Activated CD4-positive, CD25-positive, alpha-beta regulatory T cell (primary cell): ENCODE measurements at places on chromosomes 12 and 14.

- no peak for DNase-seq
These were observed 54.3 kb downstream of the GALNT9 start for GRCh38 chr12:132275110-132275531.

DNA sequence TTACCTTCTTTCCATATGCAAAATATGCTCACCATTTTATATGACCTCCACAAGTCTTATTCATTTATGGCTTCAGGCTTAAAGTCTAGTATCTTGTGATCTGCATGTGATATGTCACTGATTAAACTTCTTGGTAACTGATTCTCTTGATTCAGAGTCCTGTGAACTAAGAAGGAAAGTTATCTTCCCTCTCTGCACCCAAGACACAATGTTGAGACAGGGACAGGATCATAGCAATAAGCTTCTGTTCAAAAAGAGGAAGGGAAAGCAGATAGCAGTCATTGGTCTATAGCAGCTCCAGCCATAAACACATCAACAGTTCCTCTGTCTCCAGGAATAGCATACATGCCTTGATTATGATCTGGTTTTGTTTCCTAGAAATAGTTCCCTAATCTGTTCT, 103.1 kb downstream of the UNC79 start:
- no peak for DNase-seq

GRCh38 chr12:39467432-39467870, 24.5 kb upstream of the KIF21A start:
- no peak for DNase-seq

- DNase-seq = no peak
These were observed 10.8 kb downstream of the DLK1 start for GRCh38 chr14:100737526-100737925.

- DNase-seq = no peak
These were observed 17.1 kb downstream of the LUM start for GRCh38 chr12:91094032-91094662.

- no peak for DNase-seq
These were observed 1.4 kb upstream of the CHFR start for GRCh38 chr12:132888852-132889251.

- DNase-seq = no peak
These were observed 103.5 kb upstream of the SLC38A2 start for GRCh38 chr12:46475972-46476645.

DNA sequence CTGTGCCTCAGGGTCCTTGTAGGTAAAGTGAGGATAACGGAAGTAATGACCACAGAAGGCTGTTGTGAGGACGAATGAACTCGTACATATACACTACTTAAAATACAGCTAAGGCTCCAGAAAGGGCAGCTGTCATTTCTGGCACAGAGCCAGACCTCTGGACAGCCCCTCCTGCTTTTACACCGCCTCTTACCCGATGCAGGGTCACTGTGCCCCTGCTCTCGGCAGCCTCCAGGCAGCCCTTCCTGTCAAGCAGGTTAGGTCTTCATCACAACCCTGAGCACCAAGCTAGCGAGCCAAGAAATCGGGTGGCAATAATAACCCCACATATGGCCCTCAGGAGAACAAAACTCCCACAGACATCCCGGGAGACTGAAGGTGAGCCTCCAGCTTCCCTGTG, 8.5 kb downstream of the TMEM229B start:
- no peak for DNase-seq

- no peak for DNase-seq
These were observed 23.5 kb upstream of the AMN start for GRCh38 chr14:102898776-102899515.

DNA sequence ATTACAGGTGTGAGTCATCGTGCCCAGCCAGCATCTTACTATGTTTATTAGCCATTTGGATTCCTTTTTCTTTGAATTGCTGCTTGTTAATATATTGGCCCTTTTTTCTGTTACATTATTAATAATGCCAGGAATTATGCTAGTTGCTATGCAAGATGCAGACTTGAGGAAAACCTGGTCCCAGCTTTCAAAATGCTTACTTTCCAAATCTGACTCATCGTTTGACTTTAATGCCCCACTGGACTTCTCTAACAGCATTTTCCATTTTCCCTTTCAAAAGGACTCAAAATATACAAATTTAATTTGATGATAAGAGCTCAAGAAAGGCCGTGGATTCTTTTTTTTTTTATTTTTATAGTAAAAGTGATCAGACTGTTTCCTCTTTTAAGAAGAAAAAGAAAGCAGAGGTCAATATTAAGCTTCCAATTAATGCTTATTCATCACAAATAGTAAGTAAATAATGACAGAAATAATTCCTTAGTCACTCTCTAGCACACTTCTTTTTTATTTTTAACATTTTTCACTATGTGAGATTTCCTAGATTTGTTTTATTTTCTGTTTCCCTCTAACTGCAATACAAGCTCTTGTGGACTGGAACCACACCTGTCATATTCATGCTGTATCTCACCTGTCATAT, 146.1 kb upstream of the FGD4 start:
- DNase-seq = no peak

- no peak for DNase-seq
These were observed 162.8 kb upstream of the SLC38A2 start for GRCh38 chr12:46535376-46535775.

DNA sequence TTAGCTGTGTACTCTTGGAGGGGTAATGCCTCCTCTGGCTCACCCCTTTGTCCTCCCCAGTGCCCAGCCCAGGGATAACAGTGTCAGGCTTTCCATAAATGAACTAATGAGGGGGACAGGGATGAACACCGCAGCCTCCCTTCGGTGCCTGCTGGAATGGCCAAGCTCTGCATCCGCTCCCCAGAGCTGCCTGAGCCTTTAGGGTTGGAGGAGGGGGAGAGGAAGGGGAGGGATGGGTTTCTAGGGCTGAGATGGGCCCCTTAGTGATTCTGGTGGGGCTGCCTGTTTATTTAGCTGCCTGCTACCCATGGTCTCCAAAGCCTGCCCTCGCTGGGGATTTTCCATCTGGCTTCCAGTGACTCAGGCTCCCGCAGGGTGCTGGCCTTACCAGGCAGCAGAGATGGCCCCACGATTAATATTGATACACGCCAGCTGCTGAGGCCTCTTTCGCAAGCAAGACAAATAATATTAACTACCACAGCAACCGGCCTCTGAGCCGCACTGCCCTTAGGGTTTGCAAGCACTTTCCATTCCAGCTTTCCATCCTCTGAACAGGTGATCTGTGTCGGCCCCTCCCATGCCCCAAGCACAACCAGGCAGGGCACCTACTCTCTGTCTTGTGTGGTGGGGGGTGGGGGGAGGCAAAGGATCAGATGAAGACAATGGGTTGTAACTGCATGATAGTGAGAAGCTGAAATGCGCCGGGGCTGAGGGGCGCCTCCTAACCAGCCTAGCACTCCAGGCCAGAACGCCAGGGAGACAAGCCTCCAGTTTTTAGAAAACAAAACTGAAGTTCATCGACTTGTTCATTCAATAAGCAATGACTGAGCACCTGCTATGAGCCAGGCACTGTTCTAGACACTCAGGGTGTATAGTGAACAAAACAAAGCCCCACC, 56.7 kb downstream of the C14orf132 start:
- no peak for DNase-seq

DNA sequence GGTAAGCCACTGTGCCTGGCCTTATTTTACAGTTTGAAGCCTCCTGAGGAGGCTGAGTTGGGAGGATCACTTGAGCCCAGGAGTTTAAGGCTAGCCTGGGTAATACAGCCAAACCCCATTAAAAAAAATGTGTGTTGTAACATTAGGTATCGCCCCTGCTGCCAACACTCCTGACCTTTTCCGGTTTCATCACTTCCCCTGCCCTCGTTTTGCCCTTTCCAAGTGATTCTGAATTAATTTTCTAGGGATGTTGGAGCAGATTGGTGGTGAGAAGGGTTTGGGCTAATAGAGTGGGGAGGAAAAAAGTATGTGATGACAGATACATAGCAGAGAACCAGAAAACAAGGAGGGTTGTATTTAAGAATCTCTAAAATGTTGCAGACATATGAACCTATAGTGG, 25.6 kb upstream of the C12orf71 start:
- no peak for DNase-seq

DNA sequence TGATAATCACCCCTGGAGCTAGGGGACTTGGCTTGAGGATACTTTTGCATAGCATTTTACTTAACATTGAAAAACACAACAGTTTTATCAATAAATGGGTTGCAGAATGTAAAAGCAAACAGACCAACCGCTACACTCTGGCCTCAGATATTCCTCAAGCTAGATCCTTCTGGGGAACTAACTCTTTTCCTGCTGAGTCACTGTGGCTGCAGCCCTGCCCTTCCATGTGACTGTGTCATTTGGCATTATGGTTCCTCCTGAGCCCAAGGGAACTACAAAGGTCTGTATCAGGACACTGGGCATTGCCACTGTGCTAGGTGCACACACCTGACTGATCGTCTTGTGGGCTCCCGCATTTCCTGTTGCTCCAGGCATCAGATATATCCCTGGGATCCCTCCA, 56.6 kb downstream of the TTC9 start:
- no peak for DNase-seq

DNA sequence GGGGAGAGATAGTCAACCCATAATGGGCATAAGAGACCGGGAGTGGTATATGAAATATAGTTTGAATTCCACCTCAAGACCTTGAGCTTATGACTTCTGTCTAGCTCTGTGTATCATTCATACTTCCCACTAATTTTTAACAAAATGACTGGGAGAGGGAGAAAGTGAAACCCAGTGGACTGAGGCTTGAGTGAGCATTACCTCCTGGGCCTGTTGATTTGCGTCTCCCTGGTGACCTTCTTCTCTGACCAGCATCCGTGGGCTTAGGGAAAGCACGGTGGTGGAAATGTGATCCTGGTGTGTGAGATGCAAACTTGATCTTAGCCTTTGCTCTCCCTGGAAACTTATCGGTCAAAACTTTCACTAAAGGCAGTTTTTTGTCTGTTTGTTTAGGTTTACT, 207.9 kb upstream of the BCL2L14 start:
- no peak for DNase-seq

GRCh38 chr12:93275589-93275988, 102.1 kb upstream of the NUDT4 start:
- DNase-seq = no peak

- DNase-seq = no peak
These were observed 191.6 kb upstream of the BMP4 start for GRCh38 chr14:54148251-54148650.

GRCh38 chr14:71554959-71555612, 377.1 kb upstream of the RGS6 start:
- no peak for DNase-seq

GRCh38 chr12:109529691-109530640, 43.3 kb downstream of the MMAB start:
- no peak for DNase-seq

DNA sequence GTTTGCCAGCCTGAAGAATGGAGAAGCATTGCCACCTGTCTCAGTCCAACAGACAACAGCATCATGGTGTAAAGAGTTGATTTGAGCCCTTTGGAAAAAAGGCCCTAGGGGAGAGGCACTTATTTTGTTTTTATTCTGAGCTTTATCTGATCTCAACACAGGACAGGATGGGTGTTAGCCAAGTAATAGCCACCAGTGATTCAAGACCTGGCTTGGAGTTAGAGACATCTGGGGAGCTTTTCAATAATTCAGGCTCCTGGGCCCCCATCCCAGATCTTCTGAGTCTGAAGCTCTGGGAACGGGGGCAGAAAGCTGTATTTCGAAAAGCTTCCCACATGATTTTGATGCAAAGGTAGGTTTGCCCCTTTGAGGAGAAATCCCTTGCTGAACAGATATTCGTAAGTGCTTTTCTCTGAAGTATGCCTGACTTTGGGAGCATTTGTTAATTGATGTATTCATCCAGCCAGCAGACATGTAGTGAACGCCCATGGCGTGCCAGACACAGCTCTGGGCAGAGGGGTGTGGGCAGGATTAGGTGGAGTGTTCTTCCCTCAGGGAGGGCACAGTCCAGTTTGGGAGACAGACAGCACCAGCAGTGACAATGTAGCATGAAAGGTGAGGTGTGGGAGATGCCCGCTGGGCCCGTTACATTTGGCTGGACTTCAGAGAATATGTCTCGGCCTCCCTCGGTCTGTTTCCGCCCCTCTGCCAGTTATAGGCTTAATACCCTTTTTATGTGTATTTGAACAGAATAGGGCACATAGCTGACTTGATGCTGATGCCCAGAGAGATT, 72.5 kb downstream of the TSPAN9 start:
- DNase-seq = no peak

DNA sequence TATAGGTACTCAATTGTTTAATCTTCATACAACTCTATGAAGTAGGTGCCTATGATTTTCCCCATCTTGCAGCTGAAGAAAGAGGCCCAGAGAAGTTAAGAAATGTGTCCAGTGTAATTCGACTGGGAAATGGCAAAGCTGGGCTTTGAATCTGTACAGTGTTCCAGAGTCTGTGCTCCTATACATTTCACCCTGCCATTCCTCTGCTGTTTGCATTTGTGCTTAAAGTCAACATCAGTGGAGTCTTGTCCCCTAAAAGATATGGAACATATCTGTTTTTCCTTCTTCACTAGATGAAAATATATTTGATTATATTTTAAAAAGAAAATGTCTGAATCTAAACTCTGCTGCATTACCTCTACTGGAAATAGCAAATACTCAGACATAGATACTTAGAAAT, 88.6 kb downstream of the SEC23A start:
- DNase-seq = no peak

DNA sequence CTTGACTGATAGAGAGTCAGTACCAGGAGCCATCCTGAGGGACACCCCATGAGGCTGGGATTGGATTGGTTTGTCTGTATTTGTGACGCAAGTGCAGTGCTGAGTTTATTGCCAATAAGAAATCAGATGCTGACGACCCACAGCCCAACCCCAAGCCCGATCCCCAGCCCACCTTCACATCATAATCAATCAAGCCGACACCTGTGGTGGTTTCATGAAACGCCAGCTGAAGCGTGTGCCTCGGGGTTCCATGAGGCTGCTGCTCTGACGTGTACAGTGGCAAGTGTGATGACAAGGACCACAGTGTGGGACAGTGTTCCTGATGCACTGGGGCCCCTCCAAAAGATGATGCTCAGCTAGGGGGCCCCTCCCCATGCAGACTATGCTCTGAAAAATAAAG, 62.1 kb upstream of the C14orf180 start:
- DNase-seq = no peak

GRCh38 chr12:49227713-49228112, 37.2 kb upstream of the TUBA1C start:
- no peak for DNase-seq

DNA sequence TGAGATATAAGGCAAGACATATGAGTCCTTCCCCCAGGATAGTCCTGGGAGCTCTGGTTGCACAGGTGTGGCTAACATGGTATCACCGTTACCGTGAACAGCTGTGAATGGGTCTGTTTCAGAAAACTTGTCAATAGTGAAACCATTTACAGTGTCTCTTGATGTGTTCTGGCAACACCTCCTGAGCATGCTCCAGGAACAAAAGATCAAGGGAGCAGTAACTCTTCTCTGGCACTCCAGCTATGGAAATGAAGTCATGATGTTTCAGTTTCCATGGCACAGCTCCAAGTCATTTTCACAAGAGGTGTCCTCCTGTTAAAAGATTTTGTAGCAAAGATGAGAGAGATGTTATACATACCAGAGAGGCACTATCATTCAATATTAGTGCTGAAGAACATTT, 253.7 kb downstream of the SNAPC1 start:
- no peak for DNase-seq

GRCh38 chr14:56297449-56297848, 179.2 kb downstream of the PELI2 start:
- no peak for DNase-seq

- DNase-seq = no peak
These were observed 89.2 kb downstream of the NUAK1 start for GRCh38 chr12:106049546-106049945.

- no peak for DNase-seq
These were observed 7.2 kb upstream of the WSCD2 start for GRCh38 chr12:108121728-108122471.
